ENCODE measurements at places on chromosomes 16 and 17.

GRCh38 chr17:41943492-41943891 lies 13.1 kb downstream of the ODAD4 start:
- DNase-seq: no peak

GRCh38 chr17:40320756-40321523 lies 12.0 kb downstream of the RARA start:
- DNase-seq: peak; percentile 62

- no peak for DNase-seq
Measured at GRCh38 chr17:63150490-63150889, 184.5 kb downstream of the TANC2 start.

DNA sequence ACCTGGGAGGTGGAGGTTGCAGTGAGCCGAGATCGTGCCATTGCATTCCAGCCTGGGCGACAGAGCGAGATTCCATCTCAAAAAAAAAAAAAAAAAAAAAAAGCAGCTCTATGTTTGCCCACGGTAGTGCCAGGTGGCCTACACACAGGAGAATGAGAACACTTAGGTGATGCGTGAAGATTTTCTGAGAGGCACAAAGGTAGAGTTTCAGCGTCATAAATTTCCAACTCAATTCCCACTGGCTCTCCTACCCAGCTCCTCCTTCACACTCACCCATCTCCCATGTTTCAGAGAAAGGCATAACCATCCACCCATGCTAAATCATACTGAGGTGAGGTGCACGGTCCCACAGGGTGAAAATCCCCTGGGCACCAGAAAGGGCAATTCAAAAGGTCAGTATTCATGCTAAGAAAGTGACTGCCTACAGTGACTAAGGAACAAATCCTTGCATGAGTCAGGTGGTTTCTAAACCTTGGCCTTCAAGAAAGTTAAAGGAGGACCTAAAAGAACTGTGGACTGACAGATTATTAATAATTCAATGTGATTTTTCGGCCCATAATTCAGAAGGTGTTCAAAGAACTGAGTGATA lies 4.8 kb downstream of the DCAKD start:
- DNase-seq: no peak

- DNase-seq: no peak
Measured at GRCh38 chr16:25747160-25747758, 55.5 kb downstream of the HS3ST4 start.

DNA sequence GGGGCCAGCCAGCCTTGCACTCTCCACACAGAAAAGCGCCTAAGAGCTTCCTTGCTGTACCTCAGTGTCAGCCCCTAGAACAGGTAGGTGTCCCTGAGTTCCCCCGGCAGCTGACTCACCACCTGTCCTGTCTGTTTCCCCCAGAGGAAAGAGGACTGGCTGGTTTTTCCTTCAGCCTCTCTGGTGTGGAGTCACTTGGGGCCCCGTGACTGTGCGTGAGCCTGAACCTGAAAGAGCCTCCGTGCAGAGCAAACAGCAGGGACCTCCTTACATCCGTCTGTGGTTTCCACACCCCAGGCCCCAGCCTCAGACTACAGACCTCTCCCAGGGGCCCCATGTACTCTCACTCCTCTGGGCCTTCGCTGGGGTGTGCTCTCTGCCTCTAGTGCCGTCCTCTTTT lies 87.8 kb downstream of the GNAO1 start:
- DNase-seq: peak; percentile 6

DNA sequence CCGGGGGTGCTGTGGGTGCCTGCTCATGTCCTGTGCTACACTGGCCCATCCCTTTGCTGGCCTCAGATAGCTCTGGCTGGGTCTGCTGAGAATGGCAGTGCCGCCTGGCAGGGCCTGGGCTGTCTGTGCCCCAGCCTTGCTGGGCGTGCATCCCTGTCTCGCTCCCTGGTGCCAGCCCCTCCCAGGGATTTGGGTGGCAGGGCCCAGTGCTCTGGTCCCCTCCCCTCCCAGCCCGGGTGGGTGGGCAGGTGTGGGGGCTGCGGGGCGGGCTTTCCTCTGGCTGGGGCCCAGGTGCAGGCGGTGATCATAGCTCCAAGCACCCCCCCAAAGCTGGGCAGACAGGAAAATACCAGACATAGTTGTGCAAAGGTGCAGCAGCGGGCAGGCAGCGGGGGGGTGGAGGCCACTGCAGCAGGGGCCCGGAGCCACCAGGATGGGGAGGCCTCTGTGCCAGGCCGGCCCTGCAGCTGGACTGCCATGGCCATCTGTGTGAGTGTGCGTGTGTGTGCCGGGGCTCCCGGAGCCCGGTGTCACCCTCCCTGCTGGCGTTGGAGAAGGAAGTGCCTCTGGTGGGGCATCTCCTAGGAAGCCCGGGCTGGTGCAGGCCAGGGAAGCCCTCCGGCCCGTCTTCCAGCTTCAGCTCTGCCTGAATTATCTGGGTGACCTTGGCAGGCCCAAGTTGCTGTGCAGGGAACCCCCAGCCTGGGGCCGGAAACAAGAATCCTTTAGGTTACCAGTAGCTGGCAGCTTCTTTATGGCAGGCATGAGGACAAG lies 7.4 kb downstream of the GLIS2 start:
- no peak for DNase-seq

GRCh38 chr17:67865438-67865837 lies 40.1 kb downstream of the BPTF start:
- no peak for DNase-seq

DNA sequence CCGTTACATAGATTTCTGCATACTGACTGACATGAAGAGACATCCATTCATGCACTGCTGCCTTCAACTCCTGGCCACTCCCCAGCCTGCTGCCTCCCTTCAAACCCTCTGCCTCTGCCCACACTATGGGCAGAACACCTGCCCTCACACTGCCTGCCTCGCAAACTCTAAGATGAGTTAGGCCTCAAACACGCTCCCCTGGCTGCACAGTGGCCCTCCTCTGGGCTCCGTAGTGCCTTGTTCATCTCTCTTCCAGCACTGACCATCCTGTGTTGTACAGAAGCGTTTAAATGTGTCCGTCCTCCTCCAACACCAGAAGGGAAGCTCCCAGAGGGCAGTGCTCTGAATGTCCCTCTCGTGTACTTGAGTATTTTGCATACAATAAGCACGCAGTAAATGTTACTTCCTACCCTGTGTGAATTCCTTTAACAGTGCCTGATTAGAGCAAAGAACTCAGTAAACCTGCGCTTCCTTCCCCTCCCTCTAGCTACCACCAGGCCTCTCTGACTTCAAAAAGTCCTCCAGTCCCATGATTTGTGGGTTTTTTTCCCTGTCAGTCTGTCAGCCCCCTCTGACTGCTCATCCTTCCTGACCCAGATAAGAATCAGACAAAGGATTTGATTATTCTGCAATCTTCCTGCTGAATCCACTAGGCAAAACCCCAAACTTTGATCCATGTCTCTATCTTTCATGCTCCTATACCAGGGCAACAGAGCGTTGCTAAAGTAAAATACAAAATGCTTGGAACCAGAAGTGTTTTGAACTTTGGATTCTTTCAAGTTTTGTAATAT lies 3.9 kb downstream of the DHX33 start:
- no peak for DNase-seq

GRCh38 chr17:49516180-49516579 lies 21.1 kb downstream of the NGFR start:
- no peak for DNase-seq

- no peak for DNase-seq
Measured at GRCh38 chr17:76529224-76530094, 8.1 kb downstream of the CYGB start.

DNA sequence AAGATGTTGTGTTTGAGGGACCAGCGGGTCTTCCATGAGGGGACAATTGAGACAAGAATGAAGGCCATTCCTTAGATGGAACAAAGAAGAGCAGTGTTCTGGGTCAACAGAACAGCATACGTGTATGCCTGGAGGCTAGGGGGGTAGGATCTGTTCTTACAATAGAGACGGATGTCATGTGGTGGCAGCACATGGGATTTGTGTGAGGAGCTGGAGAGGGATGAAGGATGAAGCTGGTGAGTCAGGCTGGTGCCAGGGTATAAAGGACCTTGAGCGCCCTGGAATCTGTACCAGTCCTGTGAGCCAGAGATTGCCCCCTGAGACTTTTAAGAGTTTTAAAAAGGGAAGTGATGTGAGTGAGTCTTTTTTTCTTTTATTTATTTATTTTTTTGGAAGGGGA lies 22.8 kb upstream of the WFDC1 start:
- DNase-seq: no peak

DNA sequence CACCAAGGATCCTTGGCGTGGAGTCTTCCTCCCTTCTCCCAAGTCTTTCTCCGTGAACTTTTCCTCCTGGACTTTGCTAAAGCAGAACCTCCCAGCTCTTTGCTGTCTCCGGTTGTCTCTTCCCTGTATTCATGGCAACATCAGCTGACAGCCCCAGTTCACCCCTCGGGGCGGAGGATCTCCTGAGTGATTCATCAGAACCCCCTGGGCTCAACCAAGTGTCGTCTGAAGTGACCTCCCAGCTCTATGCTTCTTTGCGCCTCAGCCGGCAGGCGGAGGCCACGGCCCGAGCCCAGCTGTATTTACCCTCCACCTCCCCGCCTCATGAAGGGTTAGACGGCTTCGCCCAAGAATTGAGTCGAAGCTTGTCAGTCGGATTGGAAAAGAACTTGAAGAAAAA lies 943 bp downstream of the CNTROB start:
- no peak for DNase-seq

- DNase-seq: no peak
Measured at GRCh38 chr17:50514936-50515702, 6.9 kb downstream of the MYCBPAP start.

DNA sequence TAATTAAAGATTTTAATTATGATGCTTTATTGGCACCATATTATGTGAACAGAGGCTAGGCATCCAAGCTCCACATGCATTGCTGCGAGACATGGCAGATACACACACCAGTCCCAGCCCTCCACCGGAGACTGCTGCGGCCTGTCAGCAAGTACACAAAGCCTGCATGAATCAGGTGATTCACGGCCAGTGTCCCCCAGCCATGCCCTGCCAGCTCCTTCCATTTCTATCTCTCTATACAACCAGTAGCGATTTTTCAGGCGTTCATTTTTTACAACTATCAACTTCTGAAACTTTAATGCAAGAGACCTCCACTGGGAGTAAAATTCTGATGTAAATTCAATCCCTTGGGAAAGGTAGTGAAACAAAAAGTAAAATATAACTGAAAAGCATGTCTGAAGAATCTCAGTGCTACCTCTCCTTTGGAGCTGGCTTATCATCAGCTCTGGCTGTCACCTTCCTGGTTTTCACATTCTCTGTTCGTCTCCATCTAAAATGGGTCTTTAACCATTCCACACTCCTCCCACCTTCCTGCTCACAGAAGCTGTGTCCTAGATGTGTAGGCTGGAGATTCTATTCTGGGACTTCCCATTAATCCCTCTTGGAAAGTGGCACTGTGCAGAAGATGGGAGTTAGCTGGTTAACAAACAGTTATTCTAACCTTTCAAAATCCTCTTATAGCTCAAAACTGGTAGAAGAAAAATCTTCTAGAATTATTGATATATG lies 32.2 kb downstream of the HS3ST3A1 start:
- no peak for DNase-seq

DNA sequence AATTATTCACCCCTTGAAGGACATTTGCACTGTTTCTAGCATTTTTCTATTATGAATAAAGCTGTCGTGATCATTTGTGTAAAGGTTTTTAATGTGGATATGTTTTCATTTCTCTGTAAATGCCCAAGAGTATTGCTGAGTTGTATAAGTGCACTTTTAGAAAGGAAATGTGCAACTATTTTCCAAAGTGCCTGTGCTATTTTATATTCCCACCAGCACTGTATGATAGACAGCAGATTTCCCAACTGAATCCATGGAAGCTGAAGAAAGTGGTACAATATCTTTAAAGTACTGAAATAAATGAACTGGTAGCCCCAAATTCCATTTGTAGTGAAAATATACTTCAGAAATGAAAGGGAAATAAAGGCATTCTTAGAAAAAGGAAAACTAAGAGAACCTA lies 238.4 kb downstream of the BCAS3 start:
- DNase-seq: no peak

- DNase-seq: no peak
Measured at GRCh38 chr17:18859256-18859655, 1.3 kb downstream of the PRPSAP2 start.

DNA sequence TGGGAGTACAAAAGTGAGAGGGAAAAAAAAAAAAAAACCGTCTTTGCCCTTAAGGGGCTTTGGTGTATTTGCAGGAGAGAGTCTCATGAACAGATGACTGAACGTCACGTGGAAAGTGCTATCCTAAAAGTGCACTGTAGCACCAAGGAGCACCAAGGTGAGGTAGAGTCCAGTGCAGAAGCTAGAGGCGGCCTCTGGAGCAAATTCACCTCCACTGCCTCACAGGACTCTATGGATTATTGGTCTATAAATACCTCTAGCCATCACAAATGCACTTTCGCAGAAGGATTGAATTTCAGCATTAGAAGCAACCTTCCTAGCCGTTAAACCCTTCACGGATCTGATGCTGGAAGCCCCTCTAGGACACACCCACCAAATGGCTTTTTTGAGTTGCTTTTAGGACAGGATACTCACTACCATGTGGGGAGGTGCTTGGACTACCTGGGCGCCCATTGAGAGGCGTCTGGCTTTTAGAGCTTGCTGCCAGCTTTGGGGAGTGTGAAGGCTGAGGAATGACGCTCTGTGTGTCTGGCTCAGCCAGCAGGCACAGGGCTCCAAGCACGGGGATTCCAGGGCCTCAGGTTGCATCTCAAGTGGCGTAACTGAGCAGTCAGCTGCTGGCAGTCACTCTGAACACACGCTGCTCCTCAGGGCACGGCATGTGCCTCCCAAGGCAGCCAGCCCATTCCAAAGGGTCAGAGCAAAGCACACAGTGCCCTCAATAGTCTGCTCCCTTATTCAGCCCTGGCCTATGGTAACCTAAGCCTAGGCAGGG lies 52.7 kb downstream of the CDRT4 start:
- no peak for DNase-seq

DNA sequence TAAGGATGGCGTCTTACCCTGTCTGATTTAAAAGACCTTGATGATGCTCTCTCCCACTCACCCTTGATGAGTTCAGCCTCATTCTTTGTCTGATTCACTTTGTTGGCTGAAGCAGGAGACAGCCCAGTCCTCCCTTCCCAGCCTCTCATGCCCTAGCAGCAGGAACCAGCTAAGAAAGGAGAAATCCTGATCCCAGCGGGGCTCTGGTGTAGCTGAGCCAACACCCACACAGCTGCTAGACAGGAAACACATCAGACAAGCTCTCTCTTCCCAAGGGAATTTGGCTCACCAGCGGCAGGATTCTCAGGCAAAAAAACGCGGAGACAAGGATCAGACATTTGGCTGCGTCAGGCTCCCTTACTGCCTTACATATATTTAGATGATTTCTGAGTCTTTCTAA lies 211.5 kb downstream of the CDH11 start:
- DNase-seq: no peak

- no peak for DNase-seq
Measured at GRCh38 chr16:46765050-46765449, 16.9 kb upstream of the MYLK3 start.

DNA sequence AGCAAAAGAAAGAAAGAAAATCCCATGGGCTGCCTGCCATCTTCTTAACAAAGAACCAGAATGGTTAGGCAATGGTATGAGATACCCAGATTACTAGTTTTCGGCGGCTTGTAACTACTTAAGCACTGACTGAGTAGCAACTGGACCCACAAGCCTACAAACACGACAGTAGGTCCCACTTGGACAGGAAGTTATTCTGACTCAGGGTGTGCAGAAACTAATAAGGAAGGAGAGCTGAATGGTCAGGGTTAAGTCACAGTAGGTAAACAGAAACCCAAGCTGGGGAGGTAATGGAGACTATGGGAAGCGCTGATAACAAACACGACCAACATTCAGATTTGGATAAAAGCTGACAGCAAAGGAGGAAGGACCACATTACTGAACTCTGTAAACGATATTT lies 10.4 kb upstream of the HLF start:
- no peak for DNase-seq

GRCh38 chr17:42456223-42457106 lies 2.2 kb upstream of the ATP6V0A1 start:
- DNase-seq: no peak
